ENCODE measurements at places on chromosomes 11 and 22. TPM values are rescaled to one million over a fixed set of nuclear protein-coding genes. Genes with fewer than 3 reads are reported as not detected.

CRYAB gene
- 6,403 TPM for total RNA-seq

GRCh38 chr11:57772562-57772961 lies 11.0 kb downstream of the CTNND1 start:
- no peak for DNase-seq

- DNase-seq, result no peak
Measured at GRCh38 chr11:104609311-104610085, 288.8 kb downstream of the CASP12 start.

SLC1A2 gene
- total RNA-seq, result 2.0 TPM

ABTB2 gene
- 15.9 TPM for total RNA-seq

DNA sequence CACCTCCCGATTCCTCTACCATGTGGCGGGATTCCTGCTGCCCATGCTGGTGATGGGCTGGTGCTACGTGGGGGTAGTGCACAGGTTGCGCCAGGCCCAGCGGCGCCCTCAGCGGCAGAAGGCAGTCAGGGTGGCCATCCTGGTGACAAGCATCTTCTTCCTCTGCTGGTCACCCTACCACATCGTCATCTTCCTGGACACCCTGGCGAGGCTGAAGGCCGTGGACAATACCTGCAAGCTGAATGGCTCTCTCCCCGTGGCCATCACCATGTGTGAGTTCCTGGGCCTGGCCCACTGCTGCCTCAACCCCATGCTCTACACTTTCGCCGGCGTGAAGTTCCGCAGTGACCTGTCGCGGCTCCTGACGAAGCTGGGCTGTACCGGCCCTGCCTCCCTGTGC lies 10.5 kb downstream of the CXCR5 start:
- DNase-seq, result no peak

Measured in Right ventricle myocardium superior (tissue), 1 donor.